ENCODE measurements at places on chromosomes 7 and 10.

- no peak for DNase-seq
Measured at GRCh38 chr10:72418679-72419078, 64.0 kb upstream of the DNAJB12 start.

DNA sequence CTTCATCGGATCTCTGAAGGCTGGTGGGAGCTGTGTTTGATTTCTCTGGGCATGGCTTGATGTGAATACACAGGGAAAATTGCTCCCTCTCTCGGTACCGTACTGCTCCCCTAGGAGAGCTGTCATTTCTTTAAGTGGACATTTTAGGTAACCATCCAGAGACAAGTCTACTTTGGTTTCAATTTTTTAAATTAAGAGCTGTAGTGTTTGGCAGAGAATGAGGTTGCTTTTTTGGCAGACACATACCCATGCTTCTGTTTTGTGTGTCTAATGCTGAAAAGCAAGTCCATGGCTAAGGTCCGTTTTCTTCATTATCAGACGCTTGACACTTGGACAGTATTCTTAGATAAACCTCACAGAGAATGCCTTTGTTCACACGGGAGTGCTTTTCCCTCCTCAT is 61.3 kb upstream of the TRIL start:
- no peak for DNase-seq

- DNase-seq: no peak
Measured at GRCh38 chr10:25753776-25754175, 180.3 kb upstream of the MYO3A start.

DNA sequence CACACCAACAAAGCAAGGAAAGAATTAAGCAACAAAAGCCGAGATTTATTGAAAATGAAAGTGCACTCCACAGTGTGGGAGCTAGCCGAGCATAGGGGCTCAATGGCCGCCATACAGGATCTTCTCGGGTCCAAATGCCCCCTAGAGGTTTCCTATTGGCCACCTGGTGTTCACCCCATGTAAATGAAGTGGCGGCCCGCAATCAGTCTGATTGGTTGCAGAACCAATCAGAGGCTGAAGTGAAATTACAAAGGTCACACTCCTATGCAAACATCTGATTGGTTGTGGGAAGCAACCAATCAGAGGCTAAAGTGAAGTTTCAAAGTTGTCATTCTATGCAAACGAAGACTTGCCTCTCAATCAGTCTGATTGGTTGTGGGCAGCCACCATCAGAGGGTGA is 61.8 kb upstream of the SLC35B4 start:
- no peak for DNase-seq

DNA sequence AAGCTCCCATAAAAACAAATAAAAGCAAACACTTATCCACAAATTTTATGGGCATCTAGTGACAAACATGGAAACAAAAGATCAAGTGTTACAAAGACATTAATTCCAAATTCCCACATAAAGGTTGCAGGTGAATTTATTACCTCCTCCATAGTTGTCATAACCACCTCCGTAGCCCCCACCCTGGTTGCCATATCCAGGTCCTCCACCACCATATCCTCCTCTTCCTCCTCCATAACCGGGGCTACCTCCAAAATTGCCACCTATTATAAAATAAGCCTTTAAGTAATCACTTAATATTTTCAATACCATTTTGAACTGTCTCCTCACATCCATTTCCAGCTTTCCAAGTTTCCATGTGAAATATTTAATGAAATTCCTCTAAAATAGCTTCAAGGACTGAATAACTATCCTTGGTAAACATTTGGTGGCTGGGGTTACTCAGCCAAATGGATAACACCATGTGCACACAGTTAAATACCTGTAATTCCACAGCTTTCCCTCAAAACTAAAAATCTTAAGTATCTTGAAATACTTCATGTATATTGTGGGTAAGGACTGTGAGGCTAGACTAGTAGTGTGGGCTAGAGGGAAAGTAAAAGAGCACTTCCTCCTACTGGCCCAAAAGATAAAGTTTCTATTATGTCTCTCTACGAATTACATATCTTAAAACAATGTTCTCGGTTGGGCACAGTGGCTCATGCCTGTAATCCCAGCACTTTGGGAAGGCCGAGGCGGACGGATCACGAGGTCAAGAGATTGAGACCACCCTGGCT is 6.9 kb downstream of the HNRNPA2B1 start:
- DNase-seq: no peak

Measured in stimulated activated CD4-positive, alpha-beta T cell treated with anti-CD3 and anti-CD28 coated beads, TNF-alpha, amount 100 ng/mL, for 24 hours (primary cell).